ENCODE measurements at places on chromosomes 2 and 18.
A peak's percentile ranks its signal among the peaks of the same experiment; 100 is the strongest.

GRCh38 chr2:68366083-68366560 lies 1.0 kb downstream of the PLEK start:
- no peak for DNase-seq

GRCh38 chr2:103159018-103159417 lies 397.2 kb downstream of the TMEM182 start:
- no peak for DNase-seq

- DNase-seq, result peak; percentile 79
Observed at GRCh38 chr2:48343571-48344440, 186.1 kb upstream of the STON1 start.

- no peak for DNase-seq
Observed at GRCh38 chr18:2237706-2238105, 333.6 kb downstream of the METTL4 start.

DNA sequence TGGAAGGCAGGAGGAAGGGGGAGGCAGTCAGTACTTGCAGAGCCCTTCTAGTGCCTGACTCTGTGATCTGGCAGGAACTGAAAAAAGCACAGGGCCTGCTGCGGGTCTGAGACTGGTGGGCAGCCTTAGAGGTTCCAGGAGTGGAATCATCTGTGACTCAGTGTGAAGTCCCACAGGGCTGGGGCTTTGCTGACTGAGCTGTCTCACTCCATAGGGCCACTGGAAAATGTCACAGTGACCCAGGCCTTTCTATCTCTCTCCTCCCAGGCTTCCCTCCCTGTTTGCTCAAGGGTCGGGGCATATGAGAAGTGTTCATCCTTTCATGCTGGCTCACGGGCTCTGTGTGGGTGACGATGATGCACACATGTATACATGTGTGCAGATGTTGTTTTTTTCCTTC lies 47.1 kb upstream of the ZFP36L2 start:
- DNase-seq, result peak; percentile 55

DNA sequence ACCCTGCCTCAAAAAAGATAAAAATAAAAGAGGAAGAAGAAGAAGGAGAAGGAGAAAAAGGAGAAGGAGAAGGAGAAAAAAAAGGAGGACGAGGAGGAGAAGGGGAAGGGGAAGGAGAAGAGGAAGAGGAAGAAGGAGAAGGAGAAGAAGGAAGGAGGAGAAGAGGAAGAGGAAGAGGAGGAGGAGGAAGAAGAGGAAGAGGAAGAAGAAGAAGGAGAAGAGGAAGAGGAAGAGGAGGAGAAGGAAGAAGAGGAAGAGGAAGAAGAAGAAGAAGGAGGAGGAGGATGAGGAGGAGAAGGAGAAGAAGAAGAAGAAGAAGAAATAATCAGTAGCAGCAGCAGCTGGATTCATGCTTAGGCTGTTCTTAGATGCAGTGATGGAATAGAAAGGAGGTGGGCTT lies 159.7 kb downstream of the TFCP2L1 start:
- DNase-seq, result no peak

DNA sequence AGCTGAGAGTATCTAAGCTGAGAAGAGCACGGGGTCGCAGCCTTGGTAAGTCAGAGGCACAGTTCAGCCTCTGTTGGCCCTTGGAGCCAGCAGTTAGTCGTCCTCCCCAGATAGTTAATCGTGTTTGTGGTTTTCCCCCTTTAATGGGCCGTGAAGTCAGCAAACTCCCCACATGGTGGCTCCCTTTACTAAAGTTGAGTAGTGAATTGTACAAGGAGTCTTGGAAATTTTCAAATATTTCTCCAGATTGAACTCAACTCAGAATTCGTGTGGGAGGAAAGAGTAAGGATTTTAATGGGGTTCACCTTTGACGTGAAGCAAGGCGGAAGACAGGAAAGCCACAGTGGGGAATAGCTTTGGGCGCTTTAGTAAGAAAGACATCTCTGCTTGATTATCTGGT lies 2.4 kb upstream of the ADCYAP1 start:
- DNase-seq, result peak; percentile 19

GRCh38 chr2:233993461-233993860 lies 57.0 kb upstream of the SPP2 start:
- no peak for DNase-seq

DNA sequence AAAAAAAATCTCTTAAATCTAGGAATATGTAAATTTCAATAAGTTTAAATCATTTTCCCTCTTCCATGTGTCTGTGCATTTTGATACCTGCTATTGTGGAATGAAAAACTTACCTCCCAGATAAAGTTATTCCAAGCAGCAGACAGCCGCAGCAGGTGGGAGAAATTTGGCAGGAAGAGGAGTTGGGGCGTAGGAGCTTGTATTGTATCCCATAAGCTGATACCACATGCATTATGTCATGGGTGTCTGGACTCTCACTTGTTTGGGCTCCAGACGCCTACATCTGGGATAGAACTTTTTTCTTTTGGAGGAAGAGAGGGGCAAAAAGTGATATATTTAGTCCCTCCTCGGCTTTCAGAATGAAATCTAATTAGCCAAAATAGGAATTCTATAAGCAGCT lies 59.3 kb upstream of the TCF4 start:
- DNase-seq, result no peak

DNA sequence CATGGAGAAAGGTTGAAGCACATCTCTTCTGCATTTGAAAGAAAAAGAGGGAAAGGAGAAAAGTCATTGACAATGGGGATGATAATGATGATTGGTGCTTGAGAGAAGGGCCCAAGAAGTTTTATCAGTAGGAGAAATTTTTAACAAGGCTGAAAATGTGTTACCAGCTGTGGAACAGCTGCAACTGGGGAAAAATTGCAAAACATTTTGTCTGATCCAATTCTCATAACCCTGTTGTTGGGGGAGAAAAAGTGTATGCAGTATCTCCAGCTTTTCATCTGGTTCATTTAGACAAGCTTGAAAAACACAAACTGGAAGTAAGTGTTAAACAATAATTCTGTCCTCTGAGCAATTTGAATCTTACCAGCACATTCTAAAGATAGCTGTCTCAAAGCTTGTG lies 92.7 kb downstream of the CSRNP3 start:
- DNase-seq, result no peak

DNA sequence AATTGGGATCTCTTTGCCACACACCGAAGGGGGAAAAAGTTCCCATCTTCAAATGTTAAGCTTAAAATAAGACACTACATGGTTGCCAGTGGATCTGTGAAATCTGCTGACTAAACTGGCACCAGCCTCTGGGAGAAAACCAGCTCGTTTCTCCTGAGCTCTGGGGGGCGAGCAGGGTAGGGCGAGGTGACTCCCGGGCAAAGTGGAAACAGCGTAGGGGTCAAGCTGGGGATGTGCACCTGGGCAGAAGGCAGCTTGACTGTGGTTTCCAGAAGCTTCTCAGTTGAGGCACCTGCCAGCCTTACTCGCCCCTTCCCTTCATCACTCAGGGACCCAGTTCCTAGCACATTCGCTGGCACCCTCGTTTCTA lies 62.8 kb downstream of the SFXN5 start:
- no peak for DNase-seq

GRCh38 chr18:55265984-55266383 lies 306.7 kb upstream of the CCDC68 start:
- DNase-seq, result peak; percentile 85

DNA sequence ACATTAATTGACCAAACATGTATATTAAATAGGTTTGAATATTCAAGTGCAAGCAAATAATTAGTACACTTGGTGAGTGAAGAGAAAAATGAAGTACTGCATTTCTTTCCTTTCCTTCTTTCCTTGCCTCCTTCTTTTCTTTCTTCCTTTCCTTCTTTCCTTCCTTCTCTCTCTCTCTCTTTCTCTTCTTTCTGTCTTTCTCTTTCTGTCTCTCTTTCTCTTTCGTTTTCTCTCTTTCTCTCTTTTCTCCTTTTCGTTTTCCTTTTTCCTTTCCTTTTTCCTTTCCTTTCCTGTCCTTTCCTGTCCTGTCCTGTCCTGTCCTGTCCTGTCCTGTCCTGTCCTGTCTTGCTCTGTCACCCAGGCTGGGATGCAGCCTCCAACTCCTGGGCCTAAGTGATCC lies 119.6 kb downstream of the SH3RF3 start:
- no peak for DNase-seq

- no peak for DNase-seq
Observed at GRCh38 chr2:127859712-127860085, 1.7 kb upstream of the POLR2D start.

DNA sequence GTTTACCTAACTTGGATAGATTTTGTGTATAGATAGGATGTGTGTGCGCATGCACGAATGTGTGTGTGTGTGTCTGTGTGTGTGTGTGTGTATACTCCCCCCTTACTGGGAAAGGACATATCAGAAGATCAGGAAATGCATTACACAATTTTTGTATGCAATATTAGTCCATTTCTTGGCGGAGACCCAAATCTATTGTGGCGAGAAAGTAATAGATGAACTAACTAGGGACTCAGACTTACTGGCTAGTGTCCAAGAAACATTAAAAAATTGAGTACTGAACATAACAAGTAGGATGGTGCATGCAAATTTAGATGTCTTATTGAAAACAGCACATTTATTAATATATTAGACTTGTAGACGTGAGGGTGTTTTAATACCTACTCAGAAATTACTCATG lies 1036.5 kb upstream of the FANCL start:
- DNase-seq, result peak; percentile 9

GRCh38 chr2:38202713-38203445 lies 126.9 kb upstream of the CYP1B1 start:
- DNase-seq, result no peak

DNA sequence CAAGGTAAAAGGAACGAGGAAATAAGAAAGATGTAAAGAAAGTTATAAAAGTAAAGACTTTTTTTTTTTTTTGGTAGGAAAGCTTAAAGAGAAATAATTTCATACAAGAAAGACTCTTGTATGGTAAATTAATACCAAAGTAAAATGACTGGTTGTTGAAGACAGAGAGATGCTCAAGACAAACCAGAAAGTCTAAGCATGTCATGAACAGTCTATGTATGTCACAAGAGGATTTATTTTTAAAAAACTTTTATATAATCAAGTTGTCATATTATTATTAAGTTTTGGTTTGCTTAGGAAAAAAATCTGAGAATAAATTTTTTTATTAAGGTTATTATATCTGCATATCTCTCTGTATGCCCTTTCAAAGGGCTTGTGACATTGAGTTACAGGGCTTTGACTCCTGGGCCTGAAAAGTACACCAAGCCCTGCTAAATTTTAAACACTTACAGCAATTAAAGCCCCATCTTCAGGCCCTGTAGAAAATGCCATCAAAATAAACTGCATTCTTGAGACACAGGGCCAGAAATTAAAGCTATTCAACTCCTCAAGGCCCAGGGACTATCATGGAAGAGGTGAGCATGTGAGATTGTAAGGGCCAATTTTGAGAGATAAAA lies 10.9 kb upstream of the SGPP2 start:
- DNase-seq, result no peak

DNA sequence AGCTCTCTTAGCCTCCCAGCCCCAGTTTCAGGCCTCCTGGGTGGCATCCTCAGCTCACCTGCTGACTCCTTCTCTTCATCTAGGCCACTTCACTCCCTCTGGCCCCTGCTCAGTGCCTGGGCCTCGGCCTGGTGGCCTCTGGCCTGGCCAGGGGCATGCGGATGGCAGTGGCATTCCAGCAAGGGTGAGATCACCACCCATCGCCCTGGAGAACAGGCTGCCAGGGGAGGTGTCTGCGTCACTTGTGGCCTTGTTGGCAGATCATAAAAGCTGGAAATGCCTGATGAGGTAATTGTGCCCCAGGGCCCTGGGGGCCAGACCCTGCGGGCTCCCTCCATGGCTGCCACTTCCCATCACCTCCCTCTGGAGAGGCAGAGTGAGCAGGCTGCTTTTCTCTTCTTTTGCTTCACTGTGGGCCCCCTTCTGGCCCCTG lies 72.5 kb upstream of the SMAD2 start:
- DNase-seq, result peak; percentile 22

DNA sequence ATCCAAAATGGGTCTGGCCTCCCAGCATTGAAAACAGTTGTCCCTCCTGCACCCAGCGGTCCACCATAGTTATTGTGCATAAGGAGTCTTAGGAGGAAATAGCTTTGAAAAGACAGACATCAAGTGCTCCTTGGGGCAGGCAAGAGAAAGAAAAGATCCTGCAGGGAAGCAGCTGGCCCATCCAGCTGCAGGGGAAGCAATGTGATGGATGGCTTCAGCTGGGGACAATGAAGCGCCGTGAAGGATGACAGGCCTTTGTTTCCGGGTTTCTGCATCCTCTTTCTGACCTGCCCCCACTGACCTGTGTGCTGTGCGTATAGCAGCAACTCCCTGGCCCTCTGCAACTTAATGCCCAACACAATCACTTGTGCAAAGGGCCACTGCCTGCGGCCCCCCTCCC lies 142.9 kb upstream of the NCKAP5 start:
- no peak for DNase-seq

Measured in fibroblast of skin of right quadriceps (primary cell).